Suprapubic skin (tissue), 4 donors: ENCODE measurements at places on chromosomes 13 and 19. TPM values are rescaled to one million over a fixed set of nuclear protein-coding genes. Genes with fewer than 3 reads are reported as not detected.
A peak's percentile ranks its signal among the peaks of the same experiment; 100 is the strongest.

DNA sequence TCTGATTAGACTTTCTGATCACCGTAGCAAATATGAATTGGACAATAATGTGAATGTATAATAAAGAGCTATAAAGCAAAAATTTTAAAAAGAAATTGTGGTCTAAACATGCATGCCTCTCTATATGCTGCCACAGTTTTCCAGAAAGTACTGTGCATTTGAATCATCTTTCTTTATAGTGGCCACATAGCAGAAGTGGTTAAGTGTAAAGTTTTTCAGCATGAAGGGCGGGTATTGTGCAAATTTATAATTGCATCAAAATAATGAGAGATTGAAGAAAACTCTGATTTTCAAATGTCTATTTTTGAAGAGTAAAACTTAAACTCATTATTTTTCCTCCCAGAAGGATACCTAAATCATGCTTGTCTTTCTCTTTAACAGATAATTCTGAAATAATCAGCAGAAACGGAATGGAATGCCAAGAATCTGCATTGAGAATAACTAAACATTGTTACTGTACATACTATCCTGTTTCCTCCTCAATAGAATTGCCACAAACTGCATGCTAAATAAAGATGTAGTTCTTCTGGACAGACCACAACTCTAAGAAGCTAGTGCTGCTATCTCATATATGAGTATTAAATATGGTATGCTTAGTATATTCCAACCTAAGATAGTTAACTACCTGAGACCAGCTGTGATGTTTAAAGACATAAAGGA is 42.9 kb upstream of the RAP2A start:
- no peak overlapping the region for H3K4me3 ChIP-seq
- no peak for DNase-seq
- H3K36me3 ChIP-seq: peaks cover 16% of the 10 kb centered on the region
- no peaks in the 10 kb centered on the region for H3K27me3 ChIP-seq

DNA sequence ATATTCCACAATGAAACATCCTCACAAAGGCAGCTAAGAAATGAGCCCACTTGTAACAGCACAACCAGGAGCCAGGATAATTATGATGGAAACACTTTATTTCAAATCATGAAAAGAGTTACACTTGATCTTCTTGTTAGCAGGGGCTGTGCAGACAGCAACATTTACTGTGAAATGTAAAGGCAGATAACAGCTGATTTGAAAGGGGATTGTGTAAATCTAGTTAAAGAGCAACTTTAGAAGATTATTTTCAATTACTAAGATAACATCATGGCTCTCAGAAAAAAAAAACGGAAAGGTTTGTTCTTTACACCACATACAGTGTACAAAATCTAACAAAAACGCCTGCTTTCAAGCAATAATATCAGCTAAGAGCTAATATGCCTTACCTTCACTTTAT is 22.4 kb downstream of the ENOX1 start:
- DNase-seq: no peak
- no peaks in the 10 kb centered on the region for H3K36me3 ChIP-seq
- no peak overlapping the region for H3K27ac ChIP-seq
- H3K27me3 ChIP-seq: no peaks in the 10 kb centered on the region

- H3K27me3 ChIP-seq: no peaks in the 10 kb centered on the region
- peaks cover under 1% of the 10 kb centered on the region for H3K4me1 ChIP-seq
- peaks cover 36% of the 10 kb centered on the region for H3K36me3 ChIP-seq
- H3K27ac ChIP-seq: no peak overlapping the region
- DNase-seq: no peak
- H3K4me3 ChIP-seq: no peak overlapping the region
Measured at GRCh38 chr19:12763100-12763499, 11.5 kb downstream of the BEST2 start.

- peaks cover 31% of the 10 kb centered on the region for H3K4me1 ChIP-seq
- peaks cover 4% of the 10 kb centered on the region for H3K36me3 ChIP-seq
- H3K27me3 ChIP-seq: no peaks in the 10 kb centered on the region
- peak overlapping the region; percentile 88 for H3K27ac ChIP-seq
- H3K4me3 ChIP-seq: peak overlapping the region; percentile 74
Measured at GRCh38 chr19:27794494-27795042, 1418.4 kb downstream of the UQCRFS1 start.

GRCh38 chr19:5228932-5229777 is 111.5 kb downstream of the PTPRS start:
- H3K27ac ChIP-seq: no peak overlapping the region
- H3K36me3 ChIP-seq: peaks cover 29% of the 10 kb centered on the region
- DNase-seq: no peak
- peaks cover 7% of the 10 kb centered on the region for H3K4me1 ChIP-seq

DNA sequence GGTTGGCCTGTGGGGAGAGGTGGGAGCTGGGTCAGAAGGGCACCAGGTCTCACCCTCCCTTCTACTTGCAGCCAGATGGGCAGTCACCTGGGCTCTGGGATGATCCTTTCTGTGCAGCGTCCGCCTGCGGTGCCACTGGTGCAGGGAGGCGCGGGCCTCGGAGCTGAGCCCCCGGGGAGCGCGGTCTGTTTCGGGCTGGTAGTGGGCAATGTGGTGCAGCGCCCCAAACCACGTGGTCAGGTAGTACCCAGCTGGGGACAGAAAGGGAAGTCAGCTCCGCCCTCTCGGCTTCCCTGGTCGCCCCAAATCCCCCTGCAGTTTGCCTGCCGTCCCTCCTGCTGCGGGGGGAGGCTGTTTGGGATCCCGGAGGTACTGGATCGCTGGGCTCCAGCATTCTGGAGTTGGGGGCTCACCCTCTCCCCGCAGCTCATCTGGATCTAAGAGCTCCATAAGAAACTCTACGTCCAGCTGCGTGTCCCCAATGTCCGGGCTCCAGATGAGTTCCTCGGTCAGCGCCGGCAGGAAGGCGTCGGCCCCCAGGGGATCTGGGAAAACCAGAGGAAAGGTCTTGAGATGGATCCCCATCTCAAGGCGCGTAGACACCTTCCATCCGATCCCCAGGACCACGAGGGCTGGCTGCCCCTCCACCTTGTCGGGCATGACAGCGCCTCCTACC is 8.8 kb downstream of the RINL start:
- no peaks in the 10 kb centered on the region for H3K36me3 ChIP-seq
- peaks cover 29% of the 10 kb centered on the region for H3K4me1 ChIP-seq
- H3K27ac ChIP-seq: no peak overlapping the region

COX6B2 gene
- 1.0 TPM for total RNA-seq

ZNF154 gene
- 0.13 TPM for total RNA-seq

NLRP9 gene
- total RNA-seq: not detected
